GF-D8 (cell line): ENCODE measurements at places on chromosomes 16 and 17.

GRCh38 chr16:19502395-19503131 is 19.3 kb downstream of the GDE1 start:
- no peak for DNase-seq

DNA sequence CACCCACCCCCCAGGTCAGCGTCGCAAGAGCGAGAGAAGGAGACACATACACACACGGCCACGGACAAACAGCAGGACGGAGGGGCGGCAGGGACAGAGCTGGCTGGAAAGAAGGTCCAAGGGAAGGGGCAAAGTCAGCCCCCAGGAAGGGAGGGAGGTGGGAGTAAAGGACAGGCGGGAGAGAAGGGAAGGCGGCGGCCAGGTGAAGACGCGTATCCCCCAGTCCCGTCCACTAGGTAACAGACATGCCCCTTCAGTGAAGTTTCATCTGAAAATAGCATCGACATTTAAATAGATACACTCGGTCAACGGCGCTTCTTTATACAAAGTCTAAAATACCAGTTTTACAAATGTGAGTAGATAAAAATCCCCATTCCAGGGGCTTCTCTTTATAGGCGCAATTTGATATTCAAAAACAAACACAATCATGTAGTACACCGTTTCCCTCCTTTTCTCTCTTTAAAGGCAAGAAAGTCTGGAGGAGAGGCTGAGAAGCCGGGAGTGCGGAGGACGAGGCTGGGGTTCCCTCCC is 4.5 kb downstream of the CBX8 start:
- no peak for DNase-seq

- DNase-seq = peak; percentile 0
Observed at GRCh38 chr17:33968350-33969044, 286.6 kb upstream of the CCL2 start.

DNA sequence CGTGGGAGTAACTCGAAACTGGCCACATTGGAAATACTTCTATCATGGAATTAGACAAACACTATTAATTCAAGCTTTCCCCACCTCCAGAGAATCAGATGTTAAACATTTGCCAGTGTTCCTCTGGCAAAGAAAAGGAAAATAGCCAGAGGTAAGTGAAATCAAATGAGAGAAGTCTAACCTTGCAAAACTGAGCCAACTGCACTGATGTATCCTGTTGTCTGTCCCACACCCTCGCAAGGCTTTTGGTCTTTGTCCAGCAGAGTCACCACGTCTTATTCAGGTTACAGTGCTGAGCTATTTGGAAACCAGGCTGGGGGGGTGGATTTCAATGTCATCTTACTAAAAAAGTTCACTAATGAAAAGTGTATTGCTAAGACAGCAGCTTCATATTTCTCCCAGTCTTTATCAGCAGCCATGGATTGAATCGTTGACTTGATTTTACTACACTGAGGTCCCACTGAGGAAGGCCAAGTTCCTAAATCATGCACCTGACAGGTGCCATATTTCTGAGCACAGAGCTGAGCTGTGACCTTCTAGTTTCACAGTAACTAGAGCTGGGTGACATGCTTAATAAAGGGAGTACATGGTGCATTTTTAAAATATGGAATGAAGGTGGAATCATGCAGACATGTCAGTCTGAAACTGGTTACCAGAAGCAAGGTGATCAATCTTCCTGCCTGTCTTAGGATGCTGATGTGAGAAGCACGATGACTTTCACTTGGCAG is 85.2 kb upstream of the HSBP1 start:
- no peak for DNase-seq

DNA sequence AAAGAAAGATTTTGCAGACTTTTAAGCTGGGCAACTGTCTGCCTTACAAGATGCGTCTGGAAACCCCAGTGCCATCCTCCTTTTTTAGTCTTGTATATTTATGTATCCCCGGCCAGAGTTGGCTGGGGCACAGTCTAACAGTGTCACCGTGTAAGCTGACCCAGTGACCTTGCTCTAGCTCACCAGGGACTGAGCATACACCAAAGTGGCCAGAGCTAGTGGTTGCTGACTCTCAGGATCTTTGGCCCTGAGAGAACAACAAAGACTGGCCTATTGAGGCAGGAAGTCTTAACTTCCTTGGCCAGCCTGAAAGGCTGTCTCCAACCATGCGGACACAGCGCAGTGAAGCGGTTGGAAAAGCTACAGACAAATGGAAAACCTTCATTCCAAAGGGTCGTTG is 745.2 kb downstream of the WWOX start:
- no peak for DNase-seq

DNA sequence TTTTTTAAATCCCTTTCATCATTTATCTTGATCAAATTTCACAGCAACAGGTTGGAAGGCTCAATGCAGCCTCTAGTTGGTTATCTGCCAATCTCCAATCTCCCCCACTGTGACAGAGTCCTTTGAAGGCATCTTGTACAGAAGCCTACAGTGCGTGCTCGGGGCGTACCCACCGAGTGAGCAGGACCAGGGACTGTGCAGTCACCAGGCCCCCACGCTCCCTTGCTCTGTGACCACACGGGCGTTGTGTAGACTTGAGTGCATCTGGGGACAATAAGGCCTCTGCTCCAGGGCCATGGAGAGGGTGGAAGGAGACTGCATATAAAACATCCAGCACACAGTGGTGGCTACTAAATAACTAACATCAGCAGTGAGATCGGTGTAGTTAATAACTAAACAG is 63.4 kb downstream of the GTF3C1 start:
- no peak for DNase-seq

DNA sequence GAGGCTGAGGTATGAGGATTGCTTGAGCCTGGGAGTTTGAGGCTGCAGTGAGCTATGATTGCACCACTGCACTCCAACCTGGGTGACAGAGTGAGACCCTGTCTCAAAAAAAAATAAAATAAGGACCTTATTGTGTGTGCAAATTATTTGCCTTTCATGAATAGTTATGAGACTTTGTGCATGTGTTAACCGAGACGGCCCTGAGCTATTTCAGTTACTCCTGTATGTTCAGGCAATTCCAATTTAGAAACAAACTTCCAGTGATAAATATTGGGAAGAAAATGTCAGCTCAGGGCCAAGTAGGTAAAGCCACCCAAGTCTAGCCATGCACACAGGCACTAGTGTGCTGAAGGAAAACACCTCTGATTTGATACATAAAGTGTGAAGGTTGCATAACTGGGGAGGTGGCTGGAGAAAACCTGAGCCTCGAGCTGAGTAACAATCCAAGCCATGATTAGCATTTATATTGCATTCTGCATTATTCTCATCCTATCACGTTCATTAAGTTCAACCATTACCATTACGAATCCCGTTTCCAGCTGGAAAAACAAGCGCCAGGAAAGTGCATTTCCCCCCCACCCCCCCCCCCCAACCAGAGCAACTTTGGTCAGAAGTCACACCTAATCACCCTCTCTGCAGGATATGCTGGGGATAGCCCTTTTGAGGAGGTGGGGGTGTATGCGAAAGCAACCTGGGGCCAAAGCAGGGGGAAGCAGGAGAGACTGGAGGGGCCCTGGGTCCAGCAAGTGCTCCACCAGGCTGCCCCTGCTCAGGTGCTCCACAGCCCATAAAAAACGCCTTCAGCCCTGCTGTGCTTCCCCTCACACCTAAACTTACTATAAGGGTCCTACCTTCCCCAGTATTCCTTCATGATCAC is 18.6 kb upstream of the ENDOV start:
- DNase-seq = no peak

- DNase-seq = no peak
Observed at GRCh38 chr16:88901718-88902337, 35.4 kb upstream of the PABPN1L start.

- no peak for DNase-seq
Observed at GRCh38 chr17:54903375-54903774, 2.7 kb downstream of the TOM1L1 start.

DNA sequence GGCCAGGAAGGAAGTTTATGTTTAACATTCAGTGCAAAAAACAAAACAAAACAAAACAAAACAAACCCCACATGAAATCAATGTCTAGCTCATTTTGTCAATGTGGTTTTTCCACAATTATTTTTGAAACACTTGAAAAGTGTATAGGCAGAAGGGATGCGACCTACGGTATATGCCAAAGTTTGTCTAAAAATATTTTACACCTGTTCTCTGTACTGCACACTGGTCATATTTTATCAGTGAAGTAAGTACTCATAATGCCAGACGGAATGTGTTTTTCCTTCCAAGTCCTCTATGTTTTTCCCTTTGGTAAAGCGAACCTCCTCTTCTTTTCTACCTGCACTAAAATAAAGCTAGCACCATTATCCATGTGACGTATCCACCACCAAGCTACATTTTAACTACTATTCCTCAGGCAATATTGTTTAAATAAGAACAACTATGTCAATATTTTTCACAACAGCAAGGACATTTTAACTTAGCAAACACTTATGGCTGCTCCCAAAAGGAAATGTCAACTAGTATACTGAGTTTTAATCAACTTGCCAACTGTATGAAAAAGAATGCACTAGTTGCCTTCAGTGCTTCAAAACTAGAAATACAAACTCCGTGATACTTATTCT is 10.3 kb downstream of the TOB1 start:
- DNase-seq = no peak

GRCh38 chr16:53503991-53504663 is 1.1 kb upstream of the AKTIP start:
- no peak for DNase-seq

- no peak for DNase-seq
Observed at GRCh38 chr17:74190154-74190553, 13.3 kb upstream of the RPL38 start.

- no peak for DNase-seq
Observed at GRCh38 chr16:12513076-12513790, 290.5 kb downstream of the CPPED1 start.

GRCh38 chr17:77746393-77746792 is 212.1 kb upstream of the TNRC6C start:
- no peak for DNase-seq

DNA sequence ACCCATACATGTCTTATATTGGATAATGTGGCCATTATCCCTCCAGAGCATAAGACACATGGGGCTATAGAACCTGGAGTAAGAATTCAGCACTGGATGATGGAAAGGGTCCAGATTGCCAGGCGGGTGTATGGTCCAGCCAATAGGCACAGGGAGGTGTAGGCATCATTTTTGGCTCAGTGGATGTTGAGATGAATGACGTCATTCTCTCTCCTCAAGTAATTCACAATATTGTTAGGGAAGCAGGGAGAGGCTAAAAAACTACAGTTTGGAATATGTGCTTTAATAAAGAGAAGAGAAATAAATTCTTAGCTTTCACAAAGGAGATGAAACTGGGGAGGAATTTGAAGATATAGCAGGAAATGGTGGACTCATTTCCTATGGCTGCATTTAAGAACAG is 461.1 kb upstream of the GOT2 start:
- DNase-seq = no peak

DNA sequence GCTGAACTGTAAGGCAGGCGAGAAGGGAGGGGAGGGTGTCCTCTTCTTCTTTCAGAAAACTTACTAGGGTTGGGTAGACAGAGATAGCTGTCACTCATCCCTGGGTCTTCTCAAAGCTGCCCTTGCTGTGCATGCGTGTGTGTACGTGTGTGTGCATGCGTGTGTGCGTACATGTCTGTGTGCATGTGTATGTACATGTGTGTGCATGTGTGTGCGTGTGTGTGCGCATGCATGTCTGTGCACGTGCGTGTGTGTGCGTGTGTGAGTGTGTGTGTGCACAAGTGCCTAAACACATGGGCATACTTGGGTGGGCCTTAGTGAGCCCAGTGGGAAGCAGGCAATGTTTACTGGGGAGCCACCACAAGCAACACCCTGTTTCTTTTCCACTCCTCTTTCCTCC is 154.8 kb upstream of the TNRC6C start:
- DNase-seq = no peak

- no peak for DNase-seq
Observed at GRCh38 chr17:33667671-33668070, 374.6 kb upstream of the ASIC2 start.

- no peak for DNase-seq
Observed at GRCh38 chr17:67433248-67433924, 56.3 kb downstream of the PITPNC1 start.

- DNase-seq = no peak
Observed at GRCh38 chr16:49884033-49885015, 28.4 kb upstream of the ZNF423 start.

- DNase-seq = no peak
Observed at GRCh38 chr17:44967907-44968224, 237 bp downstream of the C1QL1 start.
